ENCODE measurements at places on chromosomes 7 and 10.

DNA sequence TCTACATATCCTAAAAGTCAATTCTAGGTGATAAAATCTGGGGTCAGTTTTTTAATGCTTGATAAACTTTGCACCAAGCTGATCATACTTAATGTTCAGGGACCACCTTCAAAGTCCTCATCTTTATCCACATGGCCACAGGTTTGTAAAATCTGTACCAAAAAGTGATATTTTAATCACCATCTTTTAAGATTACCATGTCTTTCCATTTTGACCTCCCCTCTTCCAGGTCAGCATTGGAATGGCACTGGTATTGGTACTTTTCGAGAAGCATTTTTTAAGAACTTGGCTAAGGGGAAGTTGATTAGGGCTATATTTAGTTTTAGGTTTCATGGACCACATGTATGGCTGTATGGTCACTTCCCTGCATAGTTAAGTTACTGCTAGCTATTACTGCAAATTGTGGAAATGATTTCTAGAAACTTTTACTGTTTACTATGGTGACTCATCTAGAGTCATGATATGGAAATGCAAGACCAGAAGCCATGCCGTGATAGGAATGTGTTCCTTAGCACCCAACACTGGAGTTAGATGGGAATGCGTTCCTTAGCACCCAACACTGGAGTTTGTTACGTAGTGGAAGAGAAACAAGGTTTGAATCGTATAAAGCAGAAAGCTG lies 50.8 kb upstream of the ABLIM1 start:
- no peak for DNase-seq

DNA sequence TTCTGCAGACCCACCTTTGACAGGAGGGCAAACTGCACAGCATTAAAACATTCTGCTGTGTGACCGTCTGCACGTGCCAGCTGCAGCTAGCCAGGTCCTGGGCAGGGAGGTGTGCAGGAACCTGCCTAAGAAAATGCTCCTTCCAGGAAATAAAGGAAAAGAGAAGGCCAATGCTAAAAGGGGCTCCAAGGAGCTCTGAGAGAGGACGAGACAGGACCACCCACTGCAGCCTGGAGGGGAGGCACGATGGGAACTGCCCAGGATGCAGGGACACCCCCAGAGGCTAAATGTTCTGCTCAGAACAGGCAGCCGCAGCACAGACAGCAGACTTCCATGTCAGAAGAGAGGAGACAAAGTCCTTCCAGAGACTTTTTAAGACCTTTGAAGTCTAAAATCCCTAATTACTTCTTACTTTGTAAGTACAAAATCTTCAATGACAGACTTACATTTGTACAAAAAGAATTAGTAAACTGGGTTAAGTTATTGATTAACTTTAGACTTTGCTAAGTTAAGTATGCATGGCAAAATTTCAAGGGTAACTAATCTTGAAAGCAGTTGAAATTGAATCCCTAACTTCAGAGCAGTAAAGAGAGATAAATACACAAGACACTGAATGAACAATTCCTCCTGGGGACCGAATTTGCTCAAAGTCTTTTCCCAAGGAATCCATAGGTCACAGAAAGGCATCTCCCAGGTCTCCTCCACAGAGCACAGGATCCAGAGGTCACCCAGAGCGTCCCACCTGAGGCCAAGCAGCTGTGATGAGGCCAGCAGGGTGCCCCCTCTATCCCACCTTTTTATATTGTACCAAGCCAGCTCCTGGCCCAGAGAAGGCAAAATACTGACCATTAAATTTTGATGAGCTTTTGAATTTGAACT lies 21.5 kb downstream of the HSPA12A start:
- DNase-seq, result peak; percentile 61

- DNase-seq, result no peak
Measured at GRCh38 chr7:97479740-97480290, 252.1 kb upstream of the TAC1 start.

- no peak for DNase-seq
Measured at GRCh38 chr7:123770378-123770777, 21.6 kb upstream of the WASL start.

- DNase-seq, result no peak
Measured at GRCh38 chr10:110857265-110858171, 14.2 kb upstream of the PDCD4 start.

DNA sequence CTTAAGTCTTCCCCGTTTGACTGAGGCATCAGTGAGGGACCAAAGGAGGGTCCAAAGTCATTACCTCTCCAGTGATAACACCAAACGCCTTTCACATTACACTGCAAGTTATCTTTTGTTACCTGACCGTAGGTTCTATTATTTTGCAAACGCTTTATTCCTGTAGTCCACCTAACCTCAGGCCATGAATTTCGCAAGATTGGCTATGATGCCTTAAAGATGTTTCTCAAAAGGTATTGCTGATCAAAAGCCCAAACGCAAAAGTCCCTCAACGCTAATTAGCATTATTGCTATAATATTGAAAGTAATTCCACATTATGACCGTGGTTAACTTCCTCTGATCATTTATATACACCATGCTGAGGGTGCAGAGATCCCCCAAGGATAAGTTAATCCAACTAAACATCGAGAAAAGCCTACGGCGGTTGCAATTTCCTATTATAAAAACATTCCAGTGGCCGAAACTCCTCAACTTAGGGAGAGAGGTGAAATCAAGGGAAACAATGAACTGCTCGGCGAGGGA lies 649 bp downstream of the DNA2 start:
- no peak for DNase-seq

DNA sequence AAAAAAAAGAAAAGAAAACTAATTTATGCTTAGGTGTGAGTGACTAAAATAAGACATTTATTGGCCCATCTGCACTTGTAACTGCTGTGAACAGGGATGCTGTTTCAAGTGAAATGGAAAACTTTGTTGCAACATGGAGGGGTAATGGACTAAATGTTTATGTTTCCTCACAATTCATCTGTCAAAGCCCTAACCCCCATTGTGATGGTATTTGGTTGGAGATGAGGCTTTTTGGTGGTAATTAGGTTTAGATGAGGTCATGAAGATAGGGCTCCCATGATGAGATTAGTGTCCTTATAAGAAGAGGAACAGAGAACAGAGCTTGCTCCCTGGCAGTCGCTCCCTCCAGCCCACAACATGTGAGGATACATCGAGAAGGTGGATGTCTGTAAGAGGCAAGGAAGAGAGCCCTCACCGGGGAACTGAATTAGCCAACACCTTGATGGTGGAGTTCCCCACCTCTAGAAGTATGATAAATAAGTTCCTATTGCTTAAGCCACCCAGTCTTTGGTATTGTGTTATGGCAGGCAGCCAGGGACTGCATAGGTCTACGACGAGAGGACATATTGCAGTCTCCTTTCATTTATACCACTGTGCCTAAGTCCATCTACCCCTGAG lies 28.6 kb upstream of the VCL start:
- no peak for DNase-seq

DNA sequence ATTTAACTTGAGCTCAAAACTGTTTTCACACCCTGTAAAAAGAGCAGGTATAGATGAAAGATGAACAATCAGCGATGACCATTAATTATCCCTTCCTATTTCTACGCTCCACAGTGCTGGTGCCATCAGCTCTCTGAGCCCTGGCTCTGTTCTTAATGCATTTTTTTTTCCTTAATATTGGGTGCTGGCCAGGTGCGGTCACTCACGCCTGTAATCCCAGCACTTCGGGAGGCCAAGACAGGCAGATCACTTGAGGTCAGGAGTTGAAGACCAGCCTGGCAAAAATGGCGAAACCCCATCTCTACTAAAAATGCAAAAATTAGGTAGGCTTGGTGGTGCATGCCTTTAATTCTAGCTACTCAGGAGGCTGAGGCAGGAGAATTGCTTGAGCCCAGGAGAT lies 4.2 kb downstream of the STEAP4 start:
- DNase-seq, result no peak

GRCh38 chr7:148192491-148192890 lies 398.1 kb upstream of the C7orf33 start:
- no peak for DNase-seq

DNA sequence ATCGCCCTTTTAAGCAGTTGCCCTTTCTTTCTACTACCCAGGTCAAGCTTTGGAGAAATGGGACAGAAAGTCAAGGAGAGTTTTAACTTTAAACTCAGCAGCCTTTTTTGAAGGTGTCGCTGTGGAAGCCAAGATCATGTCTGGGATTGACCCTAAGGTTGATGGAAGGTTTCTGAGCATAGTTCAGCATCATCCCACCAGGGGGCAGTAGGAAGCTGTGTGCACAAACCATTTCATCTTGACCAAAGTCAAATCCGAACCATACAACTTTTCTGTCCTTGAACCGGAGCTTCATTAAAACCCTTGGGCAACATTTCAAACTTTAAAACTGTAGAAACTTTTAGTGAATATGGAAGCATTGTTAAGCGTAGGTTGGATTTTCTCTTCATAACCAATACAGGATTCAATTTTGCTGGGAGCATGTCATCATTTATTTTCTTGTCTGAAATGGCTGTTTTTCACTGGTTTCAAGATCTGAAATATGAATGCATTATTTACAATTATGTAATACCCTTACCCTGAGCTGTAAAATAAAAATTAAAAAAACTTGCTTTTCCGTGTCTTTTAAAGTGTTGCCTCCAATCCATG lies 214.4 kb upstream of the KIAA1217 start:
- no peak for DNase-seq

DNA sequence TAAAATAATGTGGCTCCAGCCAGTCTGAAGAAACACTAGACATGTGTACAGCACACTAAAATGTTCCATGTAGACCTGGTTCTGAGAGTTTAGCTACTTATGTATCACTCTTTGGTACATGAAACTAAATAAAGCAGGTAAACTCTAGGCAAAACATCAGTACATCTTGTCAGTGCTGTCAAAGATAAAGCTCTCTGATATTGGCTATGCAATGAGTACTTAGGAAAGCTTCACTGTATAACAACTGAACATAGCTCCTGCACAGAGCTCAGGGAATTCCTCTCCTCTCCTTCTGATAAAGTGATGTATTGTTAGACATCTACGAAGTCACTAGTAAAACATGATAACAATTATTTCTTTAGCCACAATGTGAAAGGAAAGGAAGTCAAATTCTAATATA lies 3.5 kb downstream of the LRRN3 start:
- DNase-seq, result no peak

- DNase-seq, result no peak
Measured at GRCh38 chr7:66696774-66697191, 43.8 kb upstream of the RABGEF1 start.

- DNase-seq, result no peak
Measured at GRCh38 chr10:6140141-6140841, 51.5 kb downstream of the RBM17 start.

- no peak for DNase-seq
Measured at GRCh38 chr7:156234666-156235494, 405.7 kb upstream of the RNF32 start.

DNA sequence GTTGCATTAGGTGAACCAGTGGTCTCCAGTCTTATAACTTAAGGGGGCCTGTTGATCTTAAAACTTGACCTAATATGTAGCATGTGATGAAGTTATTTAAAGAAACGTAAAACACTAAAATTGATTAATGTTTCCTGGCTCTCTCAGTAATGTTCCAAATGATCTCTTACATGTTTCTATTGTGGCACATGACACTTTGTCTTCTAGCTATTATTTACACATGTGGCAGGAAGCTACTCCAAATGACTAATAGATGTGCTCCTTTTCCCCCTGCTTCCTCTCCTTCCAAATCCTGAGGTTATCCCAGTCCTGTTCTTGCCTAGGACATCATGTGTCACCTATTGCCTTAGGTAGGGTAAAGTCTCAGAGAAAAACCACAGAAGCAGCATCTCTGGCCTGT lies 89.4 kb downstream of the FAS start:
- peak; percentile 13 for DNase-seq

GRCh38 chr7:45161842-45162241 lies 4.3 kb downstream of the RAMP3 start:
- no peak for DNase-seq

GRCh38 chr10:103889121-103889720 lies 28.8 kb downstream of the STN1 start:
- no peak for DNase-seq

DNA sequence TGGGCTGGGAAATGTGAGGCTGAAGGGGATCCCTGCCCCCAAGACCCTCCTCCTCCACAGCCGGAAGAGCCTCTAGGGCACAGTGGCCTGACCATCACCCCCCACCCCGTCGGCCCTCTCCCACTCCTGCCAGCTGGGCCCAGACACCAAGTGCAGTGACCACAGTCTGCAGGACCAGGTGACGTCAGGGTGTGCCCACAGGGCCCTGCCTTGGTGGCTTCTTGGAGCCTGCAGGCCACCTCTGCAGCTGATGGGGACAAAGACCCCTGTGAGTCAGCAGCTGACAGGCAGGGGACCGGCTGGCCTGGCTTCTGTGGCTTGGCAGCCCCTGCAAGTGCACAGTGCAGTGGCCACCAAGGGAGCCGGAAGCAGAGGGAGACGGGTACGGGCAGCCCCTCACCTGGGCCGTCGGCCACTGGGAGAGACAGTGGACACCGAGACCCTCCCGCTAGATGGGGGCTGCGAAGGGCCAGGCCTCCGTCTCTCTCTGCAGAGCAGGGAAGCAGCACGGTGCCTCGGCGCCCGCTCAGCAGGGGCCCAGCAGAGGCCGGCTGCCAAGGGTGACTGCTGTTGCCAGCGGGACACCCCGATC lies 274.6 kb downstream of the ELFN1 start:
- DNase-seq, result no peak

DNA sequence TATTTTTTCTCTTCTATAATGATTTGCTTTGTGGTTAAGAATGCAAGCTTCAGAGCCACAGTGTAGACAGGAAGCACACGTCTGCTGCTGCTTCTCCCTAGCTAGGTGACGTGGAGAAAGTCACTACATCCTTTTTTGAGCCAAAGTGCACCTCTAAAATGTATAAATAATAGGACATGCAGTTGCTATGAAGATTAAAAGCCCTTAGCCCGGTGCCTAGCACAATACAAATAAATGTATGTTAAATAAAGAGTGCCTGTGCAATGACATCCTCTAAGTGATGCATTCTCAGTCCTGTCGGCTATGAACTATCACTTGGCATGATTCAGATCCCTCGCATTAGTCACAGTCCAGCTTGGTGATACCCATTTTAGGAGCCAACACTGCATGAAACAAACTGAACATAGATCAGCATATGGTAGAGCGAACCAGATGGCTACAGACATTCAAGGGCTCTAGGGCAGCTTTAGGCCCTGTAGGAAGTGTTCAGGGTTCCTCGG lies 4.8 kb upstream of the TRDMT1 start:
- no peak for DNase-seq

- peak; percentile 74 for DNase-seq
Measured at GRCh38 chr7:73606801-73607691, 17.3 kb downstream of the MLXIPL start.

DNA sequence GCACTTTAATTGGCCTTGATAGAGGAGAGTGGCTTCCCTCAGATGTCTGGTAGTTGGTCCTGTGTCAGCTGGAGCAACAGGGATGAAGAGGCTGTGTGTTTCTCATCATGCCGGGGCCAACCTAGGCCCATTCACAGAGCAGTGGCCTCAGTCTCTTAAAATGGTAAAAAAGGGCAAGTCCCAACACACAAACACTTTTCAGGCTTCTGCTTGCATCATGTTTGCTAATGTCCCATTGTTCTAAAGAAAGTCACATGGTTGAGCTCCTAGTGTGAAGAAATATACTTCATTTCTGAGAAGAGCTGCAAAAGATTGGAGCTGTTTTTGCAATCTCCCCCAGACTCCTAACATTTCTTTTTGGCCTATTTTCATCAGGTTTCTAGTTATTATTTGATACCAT lies 40.6 kb upstream of the RBAK start:
- DNase-seq, result no peak

GRCh38 chr10:112857493-112857892 lies 92.6 kb upstream of the TCF7L2 start:
- no peak for DNase-seq
